GM18507 (cell line): ENCODE measurements at places on chromosomes 1 and 21.

DNA sequence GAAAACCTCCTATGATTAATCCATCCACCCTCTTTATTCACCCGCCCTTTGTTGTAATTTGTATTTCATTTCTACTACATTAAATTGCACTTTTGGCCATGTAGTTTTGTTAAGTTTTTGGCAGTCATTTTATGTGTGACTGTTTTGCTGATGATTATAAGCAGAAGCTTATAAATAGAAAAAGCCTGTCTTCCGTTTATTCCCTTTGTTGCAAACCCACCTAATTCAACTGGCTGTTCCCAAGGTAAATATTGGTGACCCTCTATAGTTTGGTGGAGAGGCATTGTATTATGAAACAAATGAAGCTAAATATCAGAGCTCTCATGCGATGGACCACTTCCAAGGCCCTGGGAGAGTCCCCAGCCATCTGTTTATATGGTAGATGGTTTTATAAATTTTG is 36.7 kb upstream of the IGSF3 start:
- no peak for DNase-seq

DNA sequence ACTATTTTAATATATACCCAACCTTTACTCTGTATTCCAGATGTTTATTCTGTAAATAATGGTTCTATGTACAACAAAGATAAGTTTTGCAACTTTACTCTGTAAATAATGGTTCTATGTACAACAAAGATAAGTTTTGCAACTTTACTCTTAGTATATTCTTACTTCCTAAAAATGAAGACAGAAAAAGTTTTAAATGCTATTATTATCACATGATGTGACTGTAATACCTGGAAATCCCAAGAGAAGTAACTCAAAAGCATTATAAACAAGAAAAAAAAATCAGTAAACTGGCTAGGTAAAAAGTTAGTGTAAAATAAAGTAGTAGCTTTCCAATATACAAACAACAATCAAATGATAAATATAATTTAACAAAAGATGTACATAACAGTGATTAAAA is 18.5 kb upstream of the EXO1 start:
- no peak for DNase-seq

DNA sequence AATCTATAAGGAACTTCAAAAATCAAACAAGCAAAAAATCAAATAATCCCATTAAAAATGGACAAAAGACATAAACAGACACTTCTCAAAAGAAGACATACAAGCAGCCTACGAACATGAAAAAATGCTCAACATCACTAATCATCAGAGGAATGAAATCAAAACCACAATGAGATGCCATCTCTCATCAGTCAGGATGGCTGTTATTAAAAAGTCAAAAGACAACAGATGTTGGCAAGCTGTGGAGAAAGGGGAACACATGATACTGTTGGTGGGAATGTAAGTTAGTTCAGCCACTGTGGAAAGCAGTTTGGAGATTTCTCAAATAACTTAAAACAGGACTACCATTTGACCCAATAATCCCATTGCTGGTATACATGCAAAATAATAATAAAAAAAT is 226.4 kb downstream of the S1PR1 start:
- DNase-seq, result no peak

DNA sequence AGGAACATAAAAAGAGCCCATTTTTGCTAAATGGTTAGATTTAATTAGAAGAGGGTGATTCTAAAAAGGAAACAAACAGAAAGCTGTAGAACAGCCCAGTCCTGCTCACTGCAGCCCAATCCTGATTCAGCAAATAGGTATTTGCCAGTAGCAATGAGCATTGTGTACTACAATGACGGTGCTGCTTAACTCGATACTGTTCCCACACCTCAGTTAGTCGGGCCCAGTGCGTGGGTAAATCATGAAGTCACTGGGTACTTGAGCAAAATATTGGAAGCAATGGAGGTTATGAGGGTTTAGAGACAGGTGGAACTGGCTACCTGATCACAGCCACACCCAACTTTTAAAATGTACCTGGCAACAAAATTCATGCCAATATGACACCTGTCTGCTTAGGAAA is 101.5 kb upstream of the ADGRL2 start:
- no peak for DNase-seq
